Epithelial cell of proximal tubule (primary cell): ENCODE measurements at places on chromosomes 6 and 20. TPM values are rescaled to one million over a fixed set of nuclear protein-coding genes. Genes with fewer than 3 reads are reported as not detected.

The AVP gene
- not detected in 2 replicates for total RNA-seq

The HLA-C gene
- total RNA-seq: 174 and 314 TPM in 2 replicates

The PPP1R16B gene
- total RNA-seq: not detected in 2 replicates

The DYNLT1 gene
- total RNA-seq: 223 and 295 TPM in 2 replicates

The RSPO3 gene
- total RNA-seq: 0.35 TPM in 1 of 2 replicates, not detected in the other

The GJA10 gene
- not detected in 2 replicates for total RNA-seq

The TRIM40 gene
- not detected in 2 replicates for total RNA-seq

The SMLR1 gene
- not detected in 2 replicates for total RNA-seq

The TAAR1 gene
- total RNA-seq: not detected in 2 replicates

The DLK2 gene
- total RNA-seq: 0.12 and 0.29 TPM in 2 replicates

The FHL5 gene
- not detected in 2 replicates for total RNA-seq

The CTCFL gene
- 0.07 and 0.12 TPM in 2 replicates for total RNA-seq

The CYP39A1 gene
- total RNA-seq: 1.3 and 1.7 TPM in 2 replicates

The CLIC5 gene
- 0.58 and 5.2 TPM in 2 replicates for total RNA-seq

The FOXA2 gene
- not detected in 2 replicates for total RNA-seq

The CAGE1 gene
- total RNA-seq: 0.22 TPM in 1 of 2 replicates, not detected in the other

The EMILIN3 gene
- 0.40 and 1.2 TPM in 2 replicates for total RNA-seq

The EPHA7 gene
- 0.40 and 1.0 TPM in 2 replicates for total RNA-seq

The MROH8 gene
- total RNA-seq: 0.43 and 1.2 TPM in 2 replicates

The MRPS18B gene
- 65.8 and 87.4 TPM in 2 replicates for total RNA-seq

The ABHD16B gene
- not detected in 2 replicates for total RNA-seq

The MOG gene
- total RNA-seq: not detected in 2 replicates

The PCMTD2 gene
- 15.9 and 44.7 TPM in 2 replicates for total RNA-seq

The GSTA3 gene
- not detected in 2 replicates for total RNA-seq

The BHLHE23 gene
- total RNA-seq: not detected in 2 replicates

The GJE1 gene
- total RNA-seq: not detected in 2 replicates
